Activated CD4-positive, alpha-beta T cell treated with anti-CD3 and anti-CD28 coated beads, Interleukin-2, amount 10 ng/mL, durations not matched to agents 7 days and 5 days (primary cell): ENCODE measurements at places on chromosomes 3 and 15. TPM values are rescaled to one million over a fixed set of nuclear protein-coding genes. Genes with fewer than 3 reads are reported as not detected.

DNA sequence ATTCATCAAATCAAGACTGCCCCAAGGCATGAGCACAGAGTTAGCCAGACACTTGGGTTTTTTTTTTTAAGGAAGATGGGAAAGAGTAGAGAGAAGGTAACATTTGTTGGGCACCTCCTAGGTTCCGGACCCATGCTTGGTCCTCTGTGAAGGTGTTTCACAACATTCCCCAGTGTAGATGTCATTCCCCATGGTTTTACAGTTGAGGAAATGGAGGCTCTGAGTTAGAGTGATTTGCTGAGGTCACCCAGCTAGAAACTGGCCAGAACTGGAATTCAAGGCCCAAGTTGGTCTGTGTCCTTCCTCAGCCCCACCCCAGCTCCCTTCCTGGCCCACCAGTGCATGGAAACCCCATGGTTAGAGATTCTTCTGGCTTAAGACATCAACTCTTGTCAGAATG, 19.9 kb downstream of the WNT7A start:
- no peak overlapping the region for H3K4me3 ChIP-seq
- peaks cover 10% of the 10 kb centered on the region for H3K27me3 ChIP-seq
- H3K36me3 ChIP-seq = no peaks in the 10 kb centered on the region
- peaks cover 16% of the 10 kb centered on the region for H3K4me1 ChIP-seq
- DNase-seq = no peak

Gene CFAP44
- 10.3 TPM for total RNA-seq

DNA sequence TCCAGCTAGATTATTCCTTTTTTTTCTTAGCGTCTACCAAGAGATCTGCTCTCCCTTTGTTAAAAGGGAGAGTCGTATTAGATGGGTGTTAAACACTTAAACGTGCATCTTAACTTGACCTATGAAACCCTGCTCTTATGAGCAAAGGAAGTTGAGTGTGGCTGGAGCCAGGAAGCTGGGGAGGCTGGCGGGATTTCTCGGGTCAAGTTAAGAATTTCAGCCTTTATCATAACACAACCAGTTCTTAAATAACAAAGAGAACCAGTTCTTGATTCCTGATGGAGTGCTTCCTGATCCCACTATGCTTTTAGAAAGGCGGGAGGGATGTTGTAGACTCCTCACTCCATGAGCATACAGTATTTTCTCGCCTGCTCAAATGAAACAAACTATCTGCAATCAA, 215.1 kb downstream of the ITPR1 start:
- no peak overlapping the region for H3K27ac ChIP-seq
- no peak for DNase-seq
- H3K36me3 ChIP-seq = peaks cover 54% of the 10 kb centered on the region
- H3K27me3 ChIP-seq = no peaks in the 10 kb centered on the region

- H3K36me3 ChIP-seq = no peaks in the 10 kb centered on the region
- no peak overlapping the region for H3K27ac ChIP-seq
- no peak overlapping the region for H3K4me3 ChIP-seq
Measured at GRCh38 chr3:39705351-39705900, 104.0 kb upstream of the MYRIP start.

GRCh38 chr3:194306771-194307640, 44.1 kb downstream of the CPN2 start:
- peaks cover 73% of the 10 kb centered on the region for H3K4me1 ChIP-seq
- H3K4me3 ChIP-seq = peak overlapping the region; percentile 64
- peak overlapping the region; percentile 91 for H3K27ac ChIP-seq
- DNase-seq = peak; percentile 63
- H3K36me3 ChIP-seq = peaks cover 13% of the 10 kb centered on the region
- no peaks in the 10 kb centered on the region for H3K27me3 ChIP-seq

Gene BOC
- total RNA-seq = not detected

DNA sequence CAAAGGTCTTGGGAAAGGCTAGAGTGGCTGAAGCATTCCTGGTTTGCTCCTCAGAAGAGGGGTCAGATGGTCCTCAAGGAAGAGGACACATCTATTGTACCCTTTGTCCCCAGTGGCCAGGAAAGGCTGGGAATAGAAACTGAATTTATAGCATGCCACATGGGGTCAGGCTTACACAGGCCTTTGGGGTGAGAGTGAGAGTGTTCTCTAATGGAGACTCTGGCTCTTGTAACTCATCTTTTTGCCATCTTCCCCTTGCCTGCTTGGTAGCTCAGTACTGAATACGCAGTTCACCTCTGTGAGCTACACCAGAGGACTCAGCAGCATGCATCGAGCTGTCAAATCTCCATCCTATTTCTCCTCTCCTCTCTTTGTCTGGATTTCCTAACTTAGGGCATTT, 87.5 kb downstream of the ATP2B2 start:
- no peak overlapping the region for H3K27ac ChIP-seq
- H3K27me3 ChIP-seq = peaks cover 4% of the 10 kb centered on the region
- peaks cover 12% of the 10 kb centered on the region for H3K4me1 ChIP-seq
- H3K4me3 ChIP-seq = no peak overlapping the region

DNA sequence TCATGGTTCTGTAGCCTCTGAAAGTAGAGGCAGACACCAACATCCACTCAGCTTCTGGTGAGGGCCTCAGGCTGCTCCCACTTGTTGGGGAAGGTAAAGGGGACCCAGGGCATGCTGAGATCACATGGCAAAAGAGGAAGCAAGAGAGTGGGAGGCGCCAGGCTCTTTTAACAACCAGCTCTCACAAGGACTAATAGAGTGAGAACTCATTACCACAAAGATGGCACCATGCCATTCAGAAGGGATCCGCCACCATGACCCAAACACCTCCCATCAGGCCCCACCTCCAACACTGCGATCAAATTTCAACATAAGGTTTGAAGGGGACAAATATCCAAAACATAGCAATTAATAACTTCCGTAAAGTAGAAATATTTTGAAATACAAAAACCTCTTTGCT, 192.3 kb downstream of the OCA2 start:
- H3K36me3 ChIP-seq = no peaks in the 10 kb centered on the region
- H3K27ac ChIP-seq = no peak overlapping the region
- no peak for DNase-seq
- no peaks in the 10 kb centered on the region for H3K4me1 ChIP-seq

DNA sequence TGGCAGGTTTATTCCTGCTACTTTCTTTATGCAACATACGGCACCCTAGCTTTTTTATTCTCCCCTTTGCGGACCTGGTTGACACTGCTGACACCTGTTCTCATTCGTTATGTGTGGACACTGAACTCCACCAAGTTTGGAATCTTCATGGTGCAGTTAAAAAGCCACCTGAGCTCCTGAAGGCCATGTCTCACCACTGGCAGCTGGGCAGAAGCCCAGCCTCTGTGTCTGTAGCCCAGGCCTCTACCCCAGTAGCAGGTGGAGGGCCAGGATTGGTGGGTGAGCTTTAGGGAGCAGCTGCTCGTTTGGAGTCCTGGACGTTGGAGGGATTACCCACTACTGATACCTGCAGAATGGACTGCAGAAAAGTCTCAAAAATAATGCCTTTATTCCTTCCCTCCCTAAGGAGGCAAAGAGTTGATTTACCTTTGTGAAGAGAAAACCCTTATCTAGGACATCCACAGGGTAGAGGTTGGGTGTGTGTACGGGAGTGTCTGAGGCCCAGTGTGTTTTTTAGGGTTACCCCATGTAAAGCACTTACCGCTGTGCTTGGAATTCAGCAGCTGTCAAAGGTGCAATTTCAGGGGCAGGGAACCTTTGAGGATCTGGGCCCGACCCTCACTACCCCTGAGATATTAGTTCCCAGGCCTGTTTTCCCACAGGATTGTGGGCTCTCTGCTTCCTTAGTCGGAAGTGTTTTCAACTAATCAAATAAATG, 637 bp upstream of the CCNDBP1 start:
- H3K4me1 ChIP-seq = peaks cover 33% of the 10 kb centered on the region
- H3K27ac ChIP-seq = peak overlapping the region; percentile 96
- peak overlapping the region; percentile 96 for H3K4me3 ChIP-seq
- H3K36me3 ChIP-seq = peaks cover 27% of the 10 kb centered on the region

DNA sequence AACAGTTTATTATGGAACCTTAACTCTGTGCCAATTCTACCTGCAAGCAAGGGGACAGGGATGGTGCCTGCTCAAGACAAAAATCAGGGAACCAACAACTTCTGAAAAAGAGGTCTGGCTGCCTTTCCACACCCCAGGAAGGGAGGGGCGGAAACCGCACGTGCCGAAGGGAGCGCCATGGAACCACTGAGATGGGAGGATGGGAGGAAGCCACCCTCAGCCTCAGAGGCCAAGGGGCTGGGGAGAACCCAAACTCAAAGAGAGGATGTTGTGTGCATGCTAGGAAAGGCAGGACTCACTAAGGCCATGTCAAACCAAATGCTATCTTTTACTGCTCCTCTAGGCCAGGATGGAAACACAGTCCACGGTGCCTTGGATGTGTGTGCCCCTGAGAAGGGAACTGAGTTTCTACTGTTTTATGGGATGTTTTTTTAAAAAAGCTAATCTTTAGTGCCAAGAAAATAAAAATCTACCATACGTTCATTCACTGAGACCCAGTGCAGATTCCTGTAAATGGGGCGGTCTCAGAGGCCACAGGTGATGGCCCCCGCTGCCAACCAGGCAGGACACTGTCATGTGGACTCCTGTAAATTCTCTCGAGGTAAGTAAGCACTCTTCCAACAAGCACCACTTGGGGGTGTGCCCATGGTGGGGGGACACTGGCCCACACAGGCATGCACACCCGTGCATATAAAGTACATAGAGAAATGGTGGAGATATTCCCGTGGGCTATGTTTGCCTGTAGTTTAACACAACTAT, 20.5 kb downstream of the SRPRB start:
- no peak for DNase-seq
- H3K4me1 ChIP-seq = no peaks in the 10 kb centered on the region
- H3K4me3 ChIP-seq = no peak overlapping the region
- H3K36me3 ChIP-seq = peaks cover 35% of the 10 kb centered on the region

- H3K27me3 ChIP-seq = no peaks in the 10 kb centered on the region
- no peak overlapping the region for H3K4me3 ChIP-seq
- DNase-seq = no peak
- H3K4me1 ChIP-seq = no peaks in the 10 kb centered on the region
- H3K36me3 ChIP-seq = no peaks in the 10 kb centered on the region
Measured at GRCh38 chr3:46669191-46669999, 24.1 kb downstream of the ALS2CL start.

Gene DYNC1LI1
- total RNA-seq = 26.9 TPM

Gene ASB14
- total RNA-seq = not detected

- H3K36me3 ChIP-seq = peaks cover 30% of the 10 kb centered on the region
- H3K27me3 ChIP-seq = no peaks in the 10 kb centered on the region
- H3K4me1 ChIP-seq = peaks cover 38% of the 10 kb centered on the region
Measured at GRCh38 chr3:183875411-183875810, 9.3 kb downstream of the PARL start.

DNA sequence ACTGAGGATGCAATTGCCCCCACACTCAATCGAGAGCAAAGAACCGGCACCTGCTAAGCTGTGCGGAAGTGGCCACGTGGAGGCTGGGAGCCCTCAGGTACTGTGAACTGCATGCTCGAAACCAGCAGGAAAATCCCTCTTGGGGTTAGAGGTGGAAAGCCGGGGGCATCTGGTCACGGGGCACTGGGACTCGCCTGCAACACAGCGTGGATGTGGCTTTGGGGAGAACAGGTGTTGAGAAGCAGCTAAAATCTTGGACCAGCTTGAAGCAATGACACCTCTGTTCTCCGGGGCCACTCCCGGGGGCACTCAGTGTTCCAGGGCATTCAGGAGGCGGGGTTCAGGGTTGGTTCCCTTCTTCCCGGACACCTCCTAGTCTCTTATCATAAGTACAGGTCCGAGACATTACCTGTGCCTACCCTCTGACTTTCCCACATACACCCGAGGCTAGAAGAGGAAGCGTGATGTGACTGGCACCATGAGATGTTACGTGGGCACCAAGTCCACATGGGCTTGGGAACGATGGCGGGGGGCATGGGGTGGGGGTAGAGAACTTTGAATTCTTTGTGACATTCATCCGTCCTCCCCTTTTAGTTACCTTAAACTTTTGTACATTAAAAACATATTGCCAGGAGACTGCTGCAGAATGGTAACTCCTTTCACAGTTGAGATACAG, 172.0 kb downstream of the ADAMTS17 start:
- H3K27me3 ChIP-seq = no peaks in the 10 kb centered on the region
- no peak overlapping the region for H3K27ac ChIP-seq
- no peaks in the 10 kb centered on the region for H3K36me3 ChIP-seq
- peaks cover 6% of the 10 kb centered on the region for H3K4me1 ChIP-seq
- H3K4me3 ChIP-seq = no peak overlapping the region

Gene TP63
- 0.17 TPM for total RNA-seq

- no peaks in the 10 kb centered on the region for H3K4me1 ChIP-seq
- H3K27ac ChIP-seq = no peak overlapping the region
- H3K36me3 ChIP-seq = no peaks in the 10 kb centered on the region
- DNase-seq = no peak
- H3K4me3 ChIP-seq = no peak overlapping the region
- peaks cover 4% of the 10 kb centered on the region for H3K27me3 ChIP-seq
Measured at GRCh38 chr3:193052354-193053045, 134.8 kb upstream of the MB21D2 start.

DNA sequence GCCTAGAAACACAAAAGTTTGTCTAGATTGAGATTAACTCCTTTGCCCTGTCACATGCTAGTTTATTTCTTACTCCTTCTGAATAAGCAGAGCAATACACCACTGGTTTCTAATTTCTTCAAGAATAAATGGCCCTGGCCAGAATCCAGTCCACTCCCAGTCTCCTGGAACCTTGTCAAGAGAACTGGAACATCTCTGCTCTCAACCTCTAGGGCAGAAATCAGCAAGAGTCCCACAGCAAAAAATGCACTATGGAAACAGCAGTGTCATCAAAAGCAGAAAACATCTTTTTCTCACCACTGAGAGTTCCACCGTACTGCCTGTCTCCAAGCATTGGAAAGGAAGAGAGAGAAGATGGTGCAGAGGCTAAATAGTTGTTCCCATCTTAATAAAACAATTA, 35.9 kb upstream of the PPP2R3A start:
- no peak overlapping the region for H3K4me3 ChIP-seq
- no peak for DNase-seq
- H3K27ac ChIP-seq = no peak overlapping the region

Gene SYNM
- total RNA-seq = 0.12 TPM

Gene GABRR3
- not detected for total RNA-seq

Gene CASR
- not detected for total RNA-seq

Gene VGLL3
- total RNA-seq = not detected

DNA sequence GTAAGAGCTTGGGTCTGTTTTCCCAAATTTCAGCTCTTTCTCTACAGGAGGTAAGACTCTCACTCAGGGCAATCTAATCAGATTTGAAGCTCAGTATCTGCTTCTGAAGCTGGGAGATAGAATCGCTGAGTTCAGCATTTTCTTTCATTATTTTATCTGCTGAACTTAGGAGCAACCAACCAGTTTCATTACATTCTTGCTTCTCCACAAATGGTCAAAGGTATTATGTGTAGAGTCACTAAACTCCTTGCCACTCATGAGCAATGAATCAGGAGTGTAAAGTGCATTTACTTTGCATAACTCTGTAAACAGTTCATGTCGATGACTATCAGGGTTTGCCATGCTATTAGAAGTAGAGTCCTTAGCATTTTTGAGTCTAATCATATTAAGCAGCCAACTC, 249.4 kb downstream of the CHL1 start:
- no peak overlapping the region for H3K4me3 ChIP-seq
- no peak for DNase-seq
- no peaks in the 10 kb centered on the region for H3K36me3 ChIP-seq
- no peak overlapping the region for H3K27ac ChIP-seq
- no peaks in the 10 kb centered on the region for H3K27me3 ChIP-seq
- no peaks in the 10 kb centered on the region for H3K4me1 ChIP-seq

Gene EAF2
- total RNA-seq = 9.4 TPM
